CD4-positive, alpha-beta T cell treated with Interleukin-17A for 4 hours (primary cell): ENCODE measurements at places on chromosomes 2 and 18.

- no peak for DNase-seq
These were observed 17.1 kb upstream of the ATOH8 start for GRCh38 chr2:85736456-85737355.

GRCh38 chr2:67311536-67311935 lies 85.6 kb upstream of the ETAA1 start:
- DNase-seq: no peak

GRCh38 chr2:32836933-32837332 lies 109.8 kb upstream of the LTBP1 start:
- no peak for DNase-seq

DNA sequence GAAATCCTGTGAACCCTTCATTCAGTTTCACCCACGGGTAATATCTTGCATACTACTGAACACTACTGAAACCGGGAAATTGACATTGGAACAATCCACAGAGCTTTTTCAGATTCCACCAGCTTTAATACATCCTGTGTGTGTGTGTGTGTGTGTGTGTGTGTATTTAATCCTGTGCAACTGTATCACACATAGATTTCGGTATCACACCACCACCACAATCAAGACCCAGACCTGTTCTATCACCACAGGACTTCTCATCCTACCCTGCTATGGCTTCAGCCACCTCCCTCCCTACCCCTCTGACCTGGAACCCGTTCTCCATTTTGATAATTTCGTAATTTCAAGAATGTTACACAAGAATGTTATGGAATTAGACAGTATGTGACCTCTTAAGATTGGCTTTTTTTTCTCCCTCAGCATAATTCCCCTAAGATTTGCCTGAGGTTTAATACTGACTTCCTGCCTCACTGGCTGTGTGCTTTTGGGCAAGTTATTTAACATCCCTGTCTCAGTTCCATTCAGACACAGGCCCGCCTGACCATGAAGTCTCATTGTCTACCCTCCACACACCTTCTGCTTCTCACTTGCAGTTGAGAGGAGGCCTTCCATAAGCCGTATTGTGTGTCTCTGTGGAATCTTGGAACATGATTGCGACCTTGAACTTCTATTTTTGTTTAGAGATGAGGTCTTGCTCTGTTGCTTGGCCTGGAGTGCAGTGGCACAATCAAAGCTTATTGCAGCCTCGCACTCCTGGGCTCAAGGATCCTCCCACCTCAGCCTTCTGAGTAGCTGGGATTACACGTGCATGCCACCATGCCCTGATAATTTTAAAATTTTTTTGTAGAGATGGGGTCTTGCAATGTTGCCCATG lies 14.4 kb upstream of the TMEM131 start:
- no peak for DNase-seq

- DNase-seq: no peak
These were observed 20.9 kb downstream of the KCNG2 start for GRCh38 chr18:79818631-79819030.

GRCh38 chr2:28350196-28350595 lies 42.5 kb upstream of the FOSL2 start:
- no peak for DNase-seq

DNA sequence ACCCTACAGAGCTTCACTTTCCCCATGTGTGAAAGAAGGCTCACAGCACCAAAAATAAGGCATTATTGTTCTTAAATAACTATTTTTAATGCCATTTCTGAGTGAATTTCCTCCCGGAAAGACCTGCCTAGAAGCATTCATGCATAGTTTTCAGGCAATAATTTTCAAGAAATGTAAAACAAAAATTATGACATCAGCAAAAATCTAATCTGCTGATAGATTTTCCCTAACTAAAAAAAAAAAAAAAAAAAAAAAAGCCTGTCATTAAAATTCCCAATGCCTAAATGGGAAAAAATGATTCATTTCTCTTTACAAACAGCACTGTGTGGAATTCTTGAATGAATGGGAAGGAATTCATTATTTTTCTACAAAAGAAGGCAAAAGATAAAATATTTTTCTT lies 35.4 kb downstream of the ABCB11 start:
- DNase-seq: no peak

DNA sequence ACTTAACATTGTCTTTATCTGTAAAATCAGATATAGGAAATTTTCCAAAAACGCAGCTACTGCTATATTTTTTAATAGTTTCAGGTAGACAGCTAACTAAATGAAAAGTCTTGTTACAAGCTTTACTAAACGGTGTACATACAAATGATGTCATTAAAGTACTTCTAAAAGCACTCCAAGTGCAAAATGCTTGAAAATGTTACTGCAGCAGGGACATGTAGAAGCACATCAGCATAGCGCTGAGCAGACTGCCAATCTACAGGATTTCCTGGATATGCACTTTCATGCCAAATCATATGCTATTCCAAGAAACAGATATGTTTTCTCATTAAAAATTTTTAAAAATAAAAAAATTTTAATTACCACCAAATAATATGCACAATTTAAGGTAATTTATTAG lies 61.7 kb downstream of the SMAD2 start:
- no peak for DNase-seq

DNA sequence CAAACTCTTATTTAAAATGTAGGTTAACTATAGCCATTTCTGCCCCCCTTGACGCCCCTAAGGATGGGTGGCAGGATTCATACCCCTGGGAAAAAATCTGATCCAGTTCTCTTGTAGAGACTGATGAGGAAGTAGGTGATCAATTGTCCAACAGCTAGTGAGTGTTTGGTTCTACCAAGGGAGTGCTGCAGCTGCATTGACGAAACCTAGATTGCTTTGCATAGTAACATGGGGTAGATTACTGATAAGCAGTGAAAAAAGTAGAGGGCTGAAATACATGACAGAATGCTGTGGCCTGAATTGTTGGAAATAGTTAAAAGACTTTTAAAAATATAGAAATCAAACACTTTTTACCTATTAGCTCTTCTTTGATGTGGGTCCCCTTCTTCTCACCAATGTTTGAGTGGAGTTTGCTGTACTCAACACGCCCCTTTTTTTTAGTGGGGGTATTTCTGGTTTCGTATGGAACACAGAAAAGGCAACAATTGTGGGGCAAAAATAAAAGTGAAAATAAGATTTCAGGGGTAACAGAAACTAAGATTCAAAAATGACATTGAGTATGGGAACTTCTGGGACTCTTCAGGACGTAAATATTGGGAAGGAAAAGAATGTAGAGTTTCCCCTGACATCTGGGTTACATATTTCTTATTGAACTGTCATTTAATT lies 66.2 kb downstream of the MAIP1 start:
- DNase-seq: no peak

DNA sequence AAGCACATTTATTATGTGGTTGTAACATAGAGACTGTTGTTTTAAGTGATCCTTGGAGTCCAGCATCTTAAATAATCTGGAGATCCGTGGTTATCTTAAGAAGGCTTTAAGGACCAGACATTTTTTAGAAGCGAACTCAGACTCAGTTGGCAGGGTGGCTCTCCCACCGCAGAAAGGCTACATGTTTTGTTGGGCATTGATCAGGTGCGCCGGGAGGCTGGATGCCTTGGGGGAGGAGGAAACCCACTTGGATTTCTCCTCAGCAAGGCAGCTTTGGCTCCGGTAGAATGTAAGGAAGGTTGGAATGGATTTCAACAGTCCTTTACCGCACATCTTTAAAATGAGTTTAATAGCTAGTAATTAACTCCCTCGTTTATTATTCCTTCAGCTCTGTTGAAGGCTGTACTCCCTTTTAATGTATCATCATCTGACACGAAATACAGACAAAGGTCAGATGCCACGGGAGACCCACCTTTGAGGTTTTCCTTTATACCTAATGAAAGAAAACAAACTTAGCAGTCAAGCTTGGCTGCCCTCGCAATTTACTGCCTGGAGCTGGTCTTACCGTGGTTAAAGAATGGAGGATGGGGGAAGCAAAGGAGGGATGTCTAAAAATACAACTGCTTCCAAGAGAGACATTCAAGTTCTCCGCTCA lies 1.2 kb downstream of the TMEM200C start:
- no peak for DNase-seq

DNA sequence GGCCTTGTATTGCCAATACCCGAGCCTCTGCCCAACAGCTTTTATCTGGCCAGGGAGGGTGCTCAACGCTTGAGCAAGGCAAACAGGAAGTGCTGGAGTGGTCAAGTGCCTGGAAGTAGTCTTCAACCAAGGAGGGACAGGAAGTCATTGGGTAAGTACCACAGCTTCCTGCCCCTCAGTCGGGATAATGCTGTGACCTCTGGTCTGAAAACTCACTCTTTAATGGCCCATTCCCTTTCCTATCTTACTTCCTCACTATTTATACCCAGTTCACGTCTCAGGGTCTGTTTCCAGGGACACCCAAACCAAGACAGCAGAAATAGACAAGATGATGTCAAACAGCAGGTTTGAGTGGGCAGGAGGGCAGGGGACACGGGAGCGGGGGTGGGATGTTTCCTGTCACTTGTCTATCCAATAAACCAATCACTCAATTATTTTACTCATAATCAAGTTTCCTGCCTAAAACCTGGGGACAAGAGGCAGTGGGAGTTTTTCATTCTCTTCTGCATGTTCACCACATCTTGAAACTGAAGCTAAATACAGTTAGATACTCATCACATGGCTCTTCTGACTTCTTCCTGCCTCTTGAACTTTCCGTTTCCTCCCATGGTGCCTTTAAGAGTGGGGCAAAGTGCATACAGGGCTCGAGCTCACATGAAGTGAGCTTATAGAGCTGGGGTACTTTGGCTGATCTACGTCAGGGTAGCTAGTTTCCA lies 68.9 kb upstream of the CAB39 start:
- DNase-seq: peak; percentile 55

GRCh38 chr18:44601447-44601846 lies 79.2 kb upstream of the SETBP1 start:
- no peak for DNase-seq

- no peak for DNase-seq
These were observed 178.3 kb downstream of the TRIB2 start for GRCh38 chr2:12895017-12895416.

DNA sequence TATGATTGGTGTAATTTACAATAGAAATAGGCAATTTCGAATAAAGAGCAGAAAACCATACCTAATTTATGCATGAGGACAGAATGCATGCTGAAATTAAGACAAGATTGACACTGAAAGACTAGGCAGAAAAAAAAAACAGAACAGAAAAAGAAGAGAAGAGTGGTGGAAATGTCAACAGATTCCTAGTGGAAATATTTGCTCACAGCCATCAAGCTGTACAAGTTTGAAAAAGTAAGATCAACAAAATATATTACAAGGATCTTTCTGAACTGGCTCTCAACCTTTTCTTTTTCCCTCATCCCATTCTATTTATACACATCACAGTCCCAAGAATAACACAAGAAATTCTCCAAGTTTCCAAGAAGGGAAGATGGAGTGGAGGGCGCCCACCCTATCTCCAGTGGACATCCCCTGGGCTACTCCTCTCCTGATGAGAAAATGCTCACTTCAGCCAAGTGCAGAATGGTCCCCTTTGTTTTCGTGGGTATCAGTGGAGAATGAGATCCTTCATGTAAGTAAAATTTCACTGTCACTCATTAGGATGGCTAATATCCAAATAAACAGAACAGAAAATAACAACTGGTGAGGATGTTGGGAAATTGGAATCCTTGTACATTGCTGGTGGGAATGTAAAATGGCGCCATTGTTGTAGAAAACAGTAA lies 51.0 kb upstream of the ZNF532 start:
- no peak for DNase-seq

- DNase-seq: no peak
These were observed 190.3 kb downstream of the C1D start for GRCh38 chr2:67872481-67872880.

DNA sequence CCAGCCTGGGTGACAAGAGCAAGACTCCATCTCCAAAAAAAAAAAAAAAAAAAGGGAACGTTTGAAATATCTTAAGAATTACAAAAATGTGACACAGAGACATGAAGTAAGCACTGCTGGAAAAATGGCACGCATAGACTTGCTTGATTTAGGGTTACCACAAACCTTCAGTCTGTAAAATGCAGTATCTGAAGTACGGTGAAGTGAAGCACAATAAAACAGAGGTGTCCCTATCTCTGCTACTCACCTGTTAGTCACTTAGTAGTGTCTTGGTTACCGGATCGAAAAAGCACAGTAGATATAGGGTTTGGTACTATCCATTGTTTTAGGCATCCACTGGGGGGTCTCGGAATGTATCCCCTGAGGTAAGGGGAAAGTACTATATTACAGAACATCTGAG lies 11.6 kb upstream of the GREB1L start:
- DNase-seq: no peak

GRCh38 chr2:11795590-11795989 lies 49.2 kb downstream of the LPIN1 start:
- DNase-seq: no peak

DNA sequence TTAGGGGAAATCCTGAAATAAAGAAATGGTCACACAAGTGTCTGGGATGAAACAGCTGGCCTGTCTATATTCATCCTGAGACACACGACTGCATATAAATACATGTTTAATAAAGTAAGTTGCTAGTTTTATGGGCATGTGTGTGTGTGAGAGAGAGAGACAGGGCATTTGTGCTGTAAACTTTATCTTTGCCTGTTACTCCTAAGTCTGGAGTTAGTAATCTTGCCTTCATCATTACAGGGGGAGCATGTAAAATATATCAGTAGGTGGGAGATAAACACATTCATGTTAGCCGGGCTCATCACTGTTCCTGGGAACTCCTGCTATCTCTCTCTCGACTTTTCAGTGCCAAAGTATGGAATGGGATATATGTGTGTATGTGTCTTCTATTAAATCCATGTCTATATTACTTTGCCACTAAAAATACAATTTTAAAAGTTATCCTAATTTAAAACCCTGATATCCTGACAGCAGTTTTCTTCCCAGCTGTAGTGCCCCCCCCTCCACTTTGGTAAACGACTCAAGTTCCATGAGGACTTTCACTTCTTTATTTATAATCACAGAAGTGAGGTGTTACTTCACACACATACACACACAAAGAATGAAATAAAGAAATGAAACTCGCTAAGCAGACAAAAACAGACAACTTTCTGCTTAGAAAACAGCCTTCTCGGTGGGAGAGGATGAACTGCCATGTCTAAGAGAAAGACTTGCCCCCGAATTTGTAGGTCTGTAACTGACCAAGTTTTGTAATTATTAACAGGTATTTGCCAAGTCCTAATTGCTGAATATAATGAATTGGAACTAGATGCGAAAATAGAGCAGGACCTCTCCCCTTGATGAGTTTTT lies 947 bp downstream of the ZEB2 start:
- no peak for DNase-seq

DNA sequence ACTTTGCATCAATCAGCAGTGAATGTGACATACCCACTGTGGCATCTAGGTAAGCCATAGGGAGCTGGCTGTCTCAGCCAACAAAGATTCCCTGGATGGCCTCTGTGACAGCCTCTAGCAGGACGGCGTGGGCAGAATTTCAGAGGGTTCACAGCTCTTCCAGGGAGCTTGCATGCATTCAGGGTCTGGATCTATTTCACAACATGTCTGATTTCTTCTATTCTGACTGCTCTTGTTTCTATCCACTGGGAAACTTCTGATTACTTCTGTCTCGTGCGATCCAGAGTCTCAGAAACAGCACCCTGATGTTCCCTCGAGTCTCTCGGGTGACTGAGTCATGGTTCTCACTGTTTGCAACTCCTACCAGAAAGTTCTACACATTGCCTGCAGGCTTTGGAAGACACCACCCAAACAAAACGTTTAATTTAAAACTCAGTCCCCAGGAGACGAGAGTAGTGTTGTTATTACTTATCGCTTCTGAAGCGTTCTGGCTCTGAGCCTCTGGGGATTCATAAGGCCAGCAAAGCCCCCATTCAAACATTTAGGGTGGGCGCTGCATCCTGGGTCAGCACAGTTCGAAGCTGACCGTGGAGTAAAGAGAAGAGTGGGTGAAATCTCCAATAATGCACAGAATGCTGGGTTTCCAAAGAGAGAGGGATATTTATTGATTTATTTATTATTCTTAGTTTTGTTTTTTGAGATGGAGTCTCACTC lies 41.9 kb upstream of the ODC1 start:
- no peak for DNase-seq

- DNase-seq: no peak
These were observed 9.9 kb upstream of the NFATC1 start for GRCh38 chr18:79385708-79386341.
